CD4-positive, alpha-beta T cell treated with Interleukin-12 subunit alpha and Interleukin-12 subunit beta, for 1 hour (primary cell): ENCODE measurements at places on chromosomes 12 and 14.

GRCh38 chr14:51540364-51540763, 111.3 kb upstream of the FRMD6 start:
- no peak for DNase-seq

GRCh38 chr12:130334937-130335336, 2.8 kb upstream of the PIWIL1 start:
- DNase-seq: no peak

- DNase-seq: peak; percentile 11
Measured at GRCh38 chr12:109910969-109911348, 10.9 kb downstream of the TCHP start.

DNA sequence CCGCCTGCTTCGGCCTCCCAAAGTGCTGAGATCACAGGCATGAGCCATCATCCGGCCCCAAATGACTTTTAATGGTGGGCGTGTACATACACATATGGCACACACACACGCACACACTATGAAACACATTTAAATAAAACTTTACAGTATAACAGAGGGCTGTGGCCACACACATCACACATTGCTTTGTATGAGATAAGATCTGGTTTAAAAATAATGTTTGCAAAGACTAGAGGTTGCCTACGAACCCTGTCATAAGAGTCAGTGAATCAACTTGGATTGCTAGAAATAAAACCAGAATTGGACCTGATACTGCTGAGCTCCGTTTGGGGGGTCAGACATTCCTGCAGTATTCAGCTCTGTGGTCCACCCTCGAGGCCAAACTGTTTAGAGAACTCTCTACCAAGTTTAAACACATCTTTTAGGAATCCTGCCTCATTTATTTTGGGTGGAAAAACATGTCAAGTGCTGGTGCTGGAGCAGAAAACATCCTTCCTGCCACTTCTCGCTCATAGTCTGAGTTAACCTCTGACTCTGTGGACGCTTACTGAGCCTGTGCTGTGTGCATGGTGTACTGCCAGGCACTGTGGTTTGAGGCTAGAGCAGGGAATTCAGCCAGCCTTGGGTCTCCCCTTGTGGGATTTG, 47.8 kb upstream of the EML1 start:
- no peak for DNase-seq

DNA sequence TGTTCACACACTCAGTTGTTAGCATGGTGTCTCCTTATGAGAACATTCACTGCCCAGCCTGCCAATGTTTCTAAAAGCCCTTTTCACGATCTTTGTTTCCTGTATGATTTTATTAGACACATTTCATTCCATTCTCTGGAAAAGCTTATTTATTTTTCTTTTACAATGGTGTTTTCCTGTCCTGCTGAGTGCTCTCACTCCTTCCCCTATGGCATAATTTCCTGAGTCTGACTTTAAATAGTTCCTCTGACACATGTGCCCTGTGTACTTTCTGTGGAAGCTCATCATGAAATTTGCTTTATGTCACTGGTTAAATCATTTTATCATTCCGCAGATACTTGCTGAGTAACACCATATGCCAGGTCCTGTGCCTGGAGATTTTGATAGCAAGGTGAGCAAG, 612.0 kb downstream of the FLRT2 start:
- DNase-seq: no peak

DNA sequence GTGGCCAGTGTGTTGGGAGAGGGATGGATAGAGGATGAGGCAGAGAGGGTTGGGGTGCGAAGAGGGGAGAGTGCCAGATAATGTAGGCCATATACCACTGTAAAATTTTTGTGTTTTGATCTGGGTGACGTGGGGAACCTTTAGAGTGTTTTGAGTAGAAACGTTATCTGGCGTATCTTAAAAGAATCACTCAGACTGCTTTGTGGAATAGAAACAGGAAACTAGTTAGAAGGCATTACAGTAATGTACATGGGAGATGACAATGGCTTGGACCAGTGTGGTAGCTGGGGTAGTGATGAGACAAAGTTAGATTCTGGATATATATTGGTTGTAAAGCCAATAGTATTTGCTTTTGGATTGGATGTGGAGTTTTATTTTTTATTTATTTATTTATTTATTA, 20.6 kb downstream of the ATF1 start:
- DNase-seq: no peak

DNA sequence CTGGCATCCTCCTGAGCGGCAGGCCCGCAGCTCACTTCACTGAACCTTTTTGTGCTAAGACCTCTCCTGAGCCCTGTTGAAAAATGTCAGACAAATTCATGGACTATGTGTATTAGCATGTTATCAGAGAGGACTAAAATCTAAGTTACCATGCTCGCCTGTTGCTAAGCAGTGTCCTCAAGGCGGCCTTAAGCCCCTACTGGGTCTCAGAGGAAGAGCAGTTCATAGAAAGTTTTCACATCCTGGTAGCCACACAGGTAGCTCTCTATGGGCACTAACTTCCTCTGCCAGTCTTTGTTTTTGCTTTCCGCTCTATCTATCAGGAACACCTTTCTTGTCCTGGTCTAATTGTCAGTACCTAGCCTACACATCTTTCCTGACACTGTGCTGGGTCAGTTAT, 306.6 kb upstream of the MIS18BP1 start:
- DNase-seq: no peak

GRCh38 chr12:113860950-113861349, 105.2 kb downstream of the RBM19 start:
- no peak for DNase-seq

DNA sequence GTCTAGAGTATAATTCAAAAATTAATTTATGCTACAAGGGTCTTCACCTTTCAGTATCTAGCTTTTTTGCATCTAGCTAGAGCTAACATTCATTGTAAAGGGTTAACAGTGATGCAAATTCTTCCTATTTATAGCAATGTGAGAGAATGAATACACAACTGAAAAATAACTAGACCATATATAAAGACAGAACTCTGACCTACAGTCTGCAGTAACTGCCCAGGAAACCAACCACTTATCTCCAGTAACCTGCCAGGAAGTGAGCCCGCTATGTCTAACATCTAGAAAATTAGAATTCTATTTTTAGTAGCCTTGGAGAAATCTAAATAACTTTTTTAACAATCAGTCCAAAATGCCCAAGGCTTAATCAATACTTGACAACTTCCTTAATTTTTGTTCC, 1021.9 kb downstream of the LRFN5 start:
- no peak for DNase-seq

DNA sequence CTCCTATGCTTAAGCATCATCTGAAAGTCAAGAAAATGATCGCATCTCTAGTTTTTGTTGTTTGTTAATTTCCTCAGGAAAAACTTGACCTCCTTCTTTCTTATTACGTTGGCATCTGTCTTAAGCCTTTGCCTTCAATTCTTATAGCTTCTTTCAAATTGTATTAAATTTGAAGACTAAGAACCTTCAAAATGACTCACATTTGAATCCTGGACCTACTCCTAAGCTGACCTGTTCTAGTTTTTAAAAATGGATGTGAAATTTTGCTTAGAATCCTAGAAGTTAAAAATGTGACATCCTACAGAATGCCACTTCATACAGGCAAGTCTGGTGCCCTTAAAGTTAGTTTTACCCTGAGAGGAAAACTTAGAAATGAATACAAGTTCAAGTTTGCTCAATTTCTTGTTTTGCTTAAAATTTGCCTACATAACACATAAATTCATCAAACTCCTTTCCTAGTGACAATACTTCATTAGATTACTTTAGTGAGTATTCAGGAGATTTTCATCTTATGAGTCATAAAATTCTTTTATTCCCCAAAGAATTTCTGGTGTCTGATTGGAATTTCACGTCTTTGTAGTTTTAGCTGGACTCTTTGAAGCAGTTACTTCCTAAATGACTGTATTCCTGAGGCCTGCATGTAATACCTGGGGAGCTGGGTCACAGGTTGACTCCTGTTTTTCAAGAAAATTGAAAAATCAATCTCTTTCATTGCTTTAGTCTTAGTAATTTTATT, 152.3 kb downstream of the MSRB3 start:
- no peak for DNase-seq

- no peak for DNase-seq
Measured at GRCh38 chr12:124549629-124550028, 17.8 kb downstream of the NCOR2 start.

DNA sequence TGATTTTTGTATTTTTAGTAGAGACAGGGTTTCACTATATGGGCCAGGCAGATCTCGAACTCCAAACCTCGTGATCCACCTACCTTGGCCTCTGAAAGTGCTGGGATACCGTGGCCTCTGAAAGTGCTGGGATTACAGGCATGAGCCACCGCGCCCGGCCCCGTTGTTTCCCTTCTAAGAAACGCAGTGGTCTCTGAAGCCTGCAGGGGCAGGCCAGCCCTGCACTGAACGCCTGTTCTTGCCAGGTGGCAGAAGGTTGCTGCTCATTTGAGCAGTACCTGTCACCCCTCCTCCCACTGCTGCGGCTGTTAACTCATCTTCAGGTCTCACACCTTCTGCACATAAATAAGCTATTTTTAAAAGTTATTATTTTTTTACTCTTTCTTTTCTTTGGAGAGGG, 24.3 kb downstream of the GPRC5A start:
- DNase-seq: no peak

GRCh38 chr12:124391340-124392261, 96.7 kb downstream of the RFLNA start:
- DNase-seq: peak; percentile 26

DNA sequence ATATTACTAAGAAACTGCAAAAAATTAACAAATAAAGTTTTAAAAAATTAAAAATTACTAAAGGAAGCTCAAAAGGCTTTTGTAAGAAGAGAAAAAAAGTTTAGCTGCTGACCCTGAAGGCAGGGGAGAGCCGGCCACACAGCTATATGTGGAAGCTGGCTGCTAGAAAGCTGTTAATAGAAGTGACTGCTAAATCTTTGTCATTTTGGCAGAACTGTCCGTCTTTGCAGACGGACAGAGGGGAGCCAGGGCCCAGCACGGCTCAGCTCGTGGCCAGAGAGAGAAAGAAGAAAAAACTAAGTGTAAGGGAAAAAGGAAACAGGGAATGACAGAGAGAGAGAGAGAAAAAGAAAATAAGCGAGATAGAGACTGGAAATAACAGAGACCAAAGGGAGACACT, 27.9 kb downstream of the PRMT8 start:
- DNase-seq: no peak

GRCh38 chr12:83128540-83128939, 441.8 kb downstream of the TMTC2 start:
- DNase-seq: no peak

DNA sequence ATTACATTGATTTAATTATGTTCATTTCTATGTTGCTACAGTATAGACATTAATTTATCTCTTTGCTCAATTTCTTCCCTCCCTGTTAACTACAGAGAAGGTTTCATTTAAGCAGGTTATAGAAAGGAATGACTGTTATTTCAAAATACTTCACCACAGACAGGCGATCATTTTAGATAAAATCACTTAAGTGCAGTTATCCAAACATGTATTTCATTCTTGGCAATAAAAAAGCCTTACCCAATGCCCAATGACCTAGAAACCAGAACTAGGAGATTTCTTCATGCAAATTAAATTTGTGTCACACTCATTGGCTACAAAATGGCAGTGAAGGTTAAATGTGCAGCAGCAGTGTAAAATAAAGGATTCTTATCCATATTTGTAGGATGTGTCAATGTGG, 266.4 kb downstream of the KCNH5 start:
- DNase-seq: no peak

- no peak for DNase-seq
Measured at GRCh38 chr14:100782516-100783320, 43.2 kb upstream of the MEG3 start.

DNA sequence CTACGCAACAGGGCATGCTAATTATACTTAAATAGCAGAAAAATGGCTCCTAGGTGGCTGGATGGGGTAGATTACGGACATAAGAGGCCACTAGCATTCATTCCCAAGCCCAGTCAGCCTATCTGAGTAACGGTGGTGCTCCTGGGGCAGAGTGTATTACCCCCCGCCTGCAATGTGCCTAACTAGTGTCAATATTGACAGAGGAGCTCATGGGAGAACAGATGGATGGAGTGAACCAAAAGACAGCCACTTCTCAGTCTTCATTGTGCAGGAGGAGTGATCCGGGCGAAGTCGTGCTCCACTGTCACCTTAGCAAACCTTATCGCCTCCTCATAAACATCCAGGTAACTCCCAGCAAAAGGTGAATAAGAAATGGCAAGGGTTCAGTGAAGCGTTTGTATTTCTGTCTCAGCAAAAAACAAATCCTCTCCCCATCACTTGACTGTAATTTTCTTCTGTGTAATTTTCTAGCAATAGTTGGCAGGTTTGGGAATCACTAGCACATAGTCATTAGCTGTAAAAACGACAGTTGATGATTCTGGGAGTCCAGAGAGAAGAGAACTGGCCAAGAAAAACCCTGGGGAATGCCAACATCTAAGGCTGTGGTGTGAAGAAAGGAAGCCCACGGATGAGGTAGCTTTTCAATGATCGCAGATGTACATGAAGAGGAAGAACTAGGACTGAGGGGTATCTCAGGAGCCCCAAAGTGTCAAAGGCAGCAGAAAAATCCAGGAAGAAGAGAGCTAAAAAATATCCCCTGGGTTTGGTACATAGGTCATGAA, 126.6 kb upstream of the BCL2L14 start:
- DNase-seq: no peak

DNA sequence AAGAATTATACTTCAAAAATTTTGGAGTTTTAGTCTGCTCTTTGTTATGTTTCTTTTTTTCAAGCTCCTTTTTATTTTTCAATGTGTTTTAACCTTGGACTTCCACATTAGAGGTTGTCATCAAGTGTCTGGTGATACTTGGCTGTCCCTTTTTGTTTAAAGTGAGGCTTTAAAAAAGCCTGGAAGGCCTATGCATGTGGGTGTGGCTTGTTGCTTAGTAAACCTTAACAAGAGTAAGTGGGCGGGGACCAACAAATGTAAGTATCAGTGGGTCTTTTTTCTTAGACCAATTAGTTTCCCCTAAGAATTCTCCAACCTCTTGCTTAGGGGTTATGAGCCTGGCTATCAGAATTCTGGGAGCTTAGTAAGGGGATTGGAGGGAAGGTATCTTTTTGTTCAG, 26.4 kb downstream of the HCFC2 start:
- no peak for DNase-seq

GRCh38 chr12:84701041-84701440, 211.6 kb downstream of the SLC6A15 start:
- no peak for DNase-seq

GRCh38 chr12:65608319-65608916, 215.9 kb upstream of the HMGA2 start:
- DNase-seq: no peak

DNA sequence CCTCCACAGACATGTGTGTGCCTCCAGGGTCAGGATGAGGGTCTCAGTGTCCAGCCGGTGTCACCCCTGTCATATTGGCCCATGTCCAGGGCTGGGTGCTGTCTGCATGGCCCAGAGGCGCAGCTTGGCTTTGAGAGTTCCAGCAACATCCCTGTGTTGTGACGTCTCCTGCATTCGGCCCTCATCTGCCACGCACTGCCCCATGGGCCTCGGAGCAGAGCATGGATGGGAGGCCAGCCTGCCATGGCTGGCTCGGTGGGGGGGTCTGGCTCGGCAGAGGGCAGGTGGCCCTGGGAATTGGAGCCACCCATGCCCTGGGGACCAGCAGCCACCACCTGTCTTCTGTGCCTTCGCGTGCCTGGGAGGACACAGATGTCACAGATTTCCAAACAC, 10.8 kb upstream of the TEX22 start:
- DNase-seq: no peak
